ENCODE measurements at places on chromosomes 3 and 15.

DNA sequence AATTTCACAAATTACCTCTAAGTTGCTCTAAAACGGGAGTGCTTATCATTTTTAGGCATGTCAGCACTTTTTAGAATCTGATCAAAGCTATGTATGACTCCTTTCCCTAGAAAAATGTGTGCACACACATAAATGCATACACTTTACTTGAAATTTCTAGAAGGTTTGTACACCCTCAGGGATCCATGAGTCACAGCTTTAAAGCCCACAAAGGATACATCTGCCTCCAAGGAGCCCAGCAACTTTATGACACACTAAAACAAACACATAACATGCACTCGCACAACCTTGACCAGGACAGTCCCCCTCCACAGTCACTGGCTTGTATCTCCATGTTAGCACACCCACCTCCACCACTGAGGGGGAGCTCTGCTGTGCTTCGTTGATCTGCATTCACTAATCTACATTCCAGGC is 722.0 kb upstream of the CFAP20DC start:
- no peak for DNase-seq

GRCh38 chr3:50299929-50300680 is 900 bp upstream of the HYAL3 start:
- no peak for DNase-seq

- DNase-seq: no peak
These were observed 171.0 kb downstream of the CTNNB1 start for GRCh38 chr3:41370307-41370706.

DNA sequence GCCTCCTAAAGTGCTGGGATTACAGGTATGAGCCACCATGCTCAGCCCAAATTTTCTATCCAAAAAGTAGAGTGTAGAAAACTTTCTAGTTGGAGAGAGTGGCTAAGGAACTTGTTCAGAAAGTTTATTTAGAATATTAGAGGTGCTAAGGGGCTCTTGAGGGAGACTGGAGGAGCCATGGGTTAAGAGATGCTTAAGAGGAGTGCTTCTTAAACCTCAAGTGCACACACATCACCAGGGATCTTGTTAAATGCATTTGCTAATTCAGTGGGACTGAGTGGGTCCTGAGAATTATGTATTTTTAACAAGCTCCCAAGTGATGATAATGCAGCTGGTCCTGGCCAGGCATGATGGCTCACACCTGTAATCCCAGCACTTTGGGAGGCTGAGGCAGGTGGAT is 29.7 kb upstream of the SLMAP start:
- DNase-seq: no peak

- no peak for DNase-seq
These were observed 9.9 kb downstream of the ARL6IP5 start for GRCh38 chr3:69094467-69095205.

DNA sequence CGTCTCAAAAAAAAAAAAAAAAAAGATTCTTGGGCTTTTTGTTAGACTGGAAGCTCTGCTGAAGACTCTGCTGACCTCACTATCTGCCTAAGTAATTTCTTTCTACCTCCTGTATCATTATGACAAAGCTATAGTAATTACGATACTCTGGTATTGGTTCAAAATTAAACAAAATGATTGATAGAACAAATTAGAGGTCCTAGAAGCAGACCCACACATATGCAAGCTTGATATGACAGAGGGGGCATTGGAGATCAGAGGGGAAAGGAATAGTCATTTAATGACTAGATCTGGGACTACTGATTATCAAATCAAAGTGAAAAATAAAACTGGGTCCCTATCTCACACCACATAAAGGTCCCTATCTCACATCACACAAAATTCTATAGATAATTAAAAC is 21.9 kb upstream of the AP3B2 start:
- DNase-seq: no peak

- peak; percentile 69 for DNase-seq
These were observed 5.0 kb downstream of the FES start for GRCh38 chr15:90889313-90889730.

DNA sequence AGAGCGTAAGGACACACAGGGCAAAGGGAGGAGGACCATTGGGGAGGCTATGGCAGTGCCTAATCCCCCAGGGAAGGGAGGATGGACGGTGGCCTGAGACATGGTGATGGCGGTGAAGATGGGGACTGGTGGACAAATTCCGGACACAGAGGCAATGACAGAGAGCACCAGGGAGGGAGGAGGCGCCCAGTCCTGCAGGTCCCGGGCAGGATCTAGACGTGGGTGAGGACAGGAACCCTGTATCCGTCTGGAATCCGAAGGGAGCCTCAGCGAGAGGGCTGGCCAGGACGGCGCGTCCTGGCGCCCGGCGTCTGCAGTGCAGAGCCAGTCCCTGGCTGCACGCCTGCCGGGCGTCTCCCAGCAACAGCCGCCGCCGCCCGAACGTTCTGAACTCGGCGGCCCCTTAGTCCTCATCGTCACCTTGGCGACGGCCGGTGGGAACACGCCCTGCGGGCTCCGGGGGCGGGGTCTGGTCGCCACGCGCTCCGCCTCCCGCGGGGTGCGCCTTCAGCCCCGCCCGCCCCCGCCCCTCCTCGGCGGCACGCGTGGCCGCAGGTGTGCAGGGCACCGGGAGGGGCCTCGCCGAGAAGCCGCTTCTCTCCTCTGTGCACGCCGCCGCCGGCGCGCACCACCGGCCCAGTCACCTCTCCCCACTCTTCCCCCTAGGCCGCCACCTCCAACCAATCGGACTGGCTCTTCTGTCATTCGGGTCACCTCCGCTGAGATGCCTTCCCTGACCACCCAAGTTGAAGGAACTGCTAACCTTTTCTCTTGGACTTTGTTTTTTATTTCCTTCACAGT is 11.6 kb downstream of the XIRP1 start:
- peak; percentile 91 for DNase-seq

GRCh38 chr3:39479701-39480414 is 12.4 kb downstream of the MOBP start:
- no peak for DNase-seq

DNA sequence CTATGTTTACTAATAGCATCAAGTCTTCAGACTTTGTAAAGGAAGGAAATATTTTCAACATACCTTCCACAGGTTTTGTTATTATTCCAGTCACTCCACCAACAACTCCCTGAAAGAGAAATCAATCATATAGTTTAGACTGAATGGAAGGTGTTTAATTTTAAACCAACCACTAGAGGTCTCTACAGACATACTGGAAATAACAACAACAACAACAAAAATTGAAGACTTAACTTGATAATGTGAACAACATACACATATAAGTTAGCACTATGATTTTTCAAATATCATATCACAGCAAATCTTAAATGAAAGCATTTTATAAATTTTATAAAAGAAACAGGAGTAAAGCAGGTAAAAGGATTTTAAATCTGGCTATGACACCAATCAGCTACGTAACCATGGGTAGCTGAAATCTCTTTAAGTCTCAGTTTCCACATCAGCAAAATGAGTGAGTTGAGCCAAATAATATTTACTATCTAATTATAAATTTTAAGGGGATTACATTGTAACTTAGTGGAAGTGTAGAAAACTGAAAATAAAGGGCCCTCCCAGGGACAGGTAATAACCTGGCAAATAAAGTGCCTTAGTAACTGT is 188.2 kb downstream of the VPS13C start:
- no peak for DNase-seq

GRCh38 chr3:52532517-52532837 is 1.2 kb downstream of the NT5DC2 start:
- DNase-seq: peak; percentile 44

DNA sequence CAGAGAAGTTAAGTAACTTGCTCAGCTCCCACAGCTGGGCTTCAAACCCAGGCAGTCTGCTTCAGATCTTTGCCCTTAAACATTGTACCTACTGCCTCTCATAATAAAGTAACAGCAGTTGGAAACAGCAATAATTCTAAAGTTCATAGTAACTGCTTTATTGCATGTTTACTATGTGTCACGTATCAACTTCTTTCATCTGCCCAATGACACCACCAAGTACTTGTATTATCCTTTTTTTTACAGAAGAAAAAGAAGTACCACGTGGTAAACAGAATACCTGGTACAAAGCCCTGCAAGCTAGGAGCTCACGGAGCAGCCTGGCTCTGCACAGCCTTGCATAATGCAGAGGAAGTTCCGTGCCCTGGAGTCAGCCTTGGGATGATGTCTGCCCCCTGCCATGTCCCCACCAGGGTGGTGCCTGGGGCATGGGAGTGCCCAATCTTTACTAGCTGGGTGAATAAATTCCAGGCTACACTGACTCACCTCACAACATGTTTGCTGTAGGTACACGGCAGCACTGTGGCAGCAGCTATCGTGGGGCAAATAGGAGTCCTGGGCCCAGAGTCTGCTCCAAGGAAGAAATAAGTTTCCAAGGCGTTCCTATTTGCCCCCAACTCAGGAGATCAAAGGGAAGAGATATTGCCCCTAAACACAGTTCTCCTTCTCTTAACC is 77.2 kb downstream of the LDHAL6B start:
- no peak for DNase-seq

DNA sequence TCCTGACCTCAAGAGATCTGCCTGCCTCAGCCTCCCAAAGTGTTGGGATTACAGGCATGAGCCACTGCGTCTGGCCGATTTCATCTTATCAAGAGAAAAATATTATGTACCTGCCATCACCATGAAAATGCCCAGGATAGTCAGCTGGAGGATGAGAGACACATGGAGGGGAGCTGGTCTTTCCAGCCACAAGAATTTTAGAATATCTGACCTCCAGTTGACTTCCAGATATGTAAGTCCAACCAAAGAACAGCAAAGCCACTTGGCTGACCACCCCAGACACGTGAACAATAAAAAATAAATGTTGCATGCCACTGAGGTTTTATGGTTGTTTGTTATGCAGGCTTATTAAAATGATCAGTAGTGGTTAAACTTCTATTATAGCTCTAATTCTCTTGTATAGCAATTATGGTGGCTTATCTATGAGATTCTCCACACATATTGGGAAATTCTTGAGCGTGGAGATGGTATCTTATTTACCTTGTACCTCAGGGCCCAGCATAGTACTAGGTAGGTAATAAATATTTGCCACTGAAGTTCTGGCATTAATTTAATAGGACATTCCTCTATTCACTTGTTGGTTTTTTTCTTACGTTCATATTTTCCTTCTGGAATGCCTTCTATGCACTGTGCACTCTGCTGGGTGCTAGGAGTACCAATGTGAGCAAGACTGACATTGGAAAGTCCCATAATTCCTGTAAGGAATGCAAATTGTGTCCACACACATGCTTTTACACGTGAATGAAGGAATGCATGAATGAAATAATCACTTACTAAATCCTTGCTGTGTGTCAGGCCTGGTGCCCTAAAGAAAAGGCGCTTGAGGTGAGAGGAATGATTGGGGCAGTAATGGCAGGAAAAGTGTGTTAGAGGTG is 77.6 kb downstream of the EDEM1 start:
- no peak for DNase-seq

DNA sequence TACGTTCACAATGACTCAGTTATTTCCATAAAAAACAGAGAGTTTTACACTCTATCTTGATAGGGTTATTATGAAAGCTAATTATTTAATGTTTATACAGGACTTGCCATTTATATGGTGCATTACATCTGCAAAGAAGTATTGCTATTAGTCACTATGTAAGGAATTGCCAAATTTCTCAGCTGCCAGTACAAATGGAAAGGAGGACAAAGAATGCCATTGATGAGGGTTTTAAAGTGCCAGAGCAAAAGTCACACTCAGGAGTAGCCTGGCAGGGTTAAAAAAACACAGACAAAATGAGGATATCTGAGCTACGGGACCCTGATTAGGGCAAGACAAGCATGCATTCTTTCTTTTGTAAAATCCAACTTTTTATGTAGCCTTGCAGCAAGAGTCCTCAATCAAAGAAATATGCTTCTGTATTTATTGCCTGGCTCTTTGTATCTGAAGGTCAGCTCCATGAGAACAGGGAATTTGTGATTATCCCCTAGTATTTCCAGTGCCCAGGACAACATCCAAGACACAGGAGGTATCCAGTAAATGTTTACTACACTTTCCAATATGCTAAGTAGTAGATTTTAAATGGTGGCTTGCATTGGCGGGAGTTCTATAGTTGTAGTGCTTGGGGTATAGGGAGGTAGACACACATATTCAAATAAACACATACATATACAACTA is 1013.6 kb downstream of the ROBO1 start:
- no peak for DNase-seq

- no peak for DNase-seq
These were observed 7.6 kb downstream of the NUSAP1 start for GRCh38 chr15:41340189-41340695.

DNA sequence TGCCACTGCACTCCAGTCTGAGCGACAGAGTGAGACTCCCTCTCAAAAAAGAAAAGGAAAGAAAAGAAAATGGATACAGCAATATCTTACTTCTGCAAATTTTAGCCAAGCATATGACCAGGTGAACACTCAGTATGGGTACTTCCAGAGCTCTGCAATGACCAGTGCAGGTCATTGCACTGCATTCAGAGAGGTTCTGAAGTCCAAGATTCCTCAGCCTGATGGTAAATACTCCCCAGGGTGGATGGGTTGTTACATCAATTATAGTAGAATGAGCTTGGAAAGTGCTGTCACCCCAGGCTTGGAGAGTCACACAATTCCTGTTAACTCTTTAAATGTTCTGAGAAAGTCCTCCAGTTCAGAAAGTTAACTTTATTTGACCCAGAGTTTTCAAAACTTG is 103.7 kb downstream of the RPLP1 start:
- no peak for DNase-seq

- no peak for DNase-seq
These were observed 12.4 kb downstream of the APOD start for GRCh38 chr3:195571361-195571760.

- no peak for DNase-seq
These were observed 60.8 kb downstream of the TM4SF4 start for GRCh38 chr3:149535333-149535685.
